Stimulated activated CD4-positive, alpha-beta T cell treated with anti-CD3 and anti-CD28 coated beads, Interleukin-4, amount 100 ng/mL, for 48 hours (primary cell): ENCODE measurements at places on chromosomes 12 and 14.

DNA sequence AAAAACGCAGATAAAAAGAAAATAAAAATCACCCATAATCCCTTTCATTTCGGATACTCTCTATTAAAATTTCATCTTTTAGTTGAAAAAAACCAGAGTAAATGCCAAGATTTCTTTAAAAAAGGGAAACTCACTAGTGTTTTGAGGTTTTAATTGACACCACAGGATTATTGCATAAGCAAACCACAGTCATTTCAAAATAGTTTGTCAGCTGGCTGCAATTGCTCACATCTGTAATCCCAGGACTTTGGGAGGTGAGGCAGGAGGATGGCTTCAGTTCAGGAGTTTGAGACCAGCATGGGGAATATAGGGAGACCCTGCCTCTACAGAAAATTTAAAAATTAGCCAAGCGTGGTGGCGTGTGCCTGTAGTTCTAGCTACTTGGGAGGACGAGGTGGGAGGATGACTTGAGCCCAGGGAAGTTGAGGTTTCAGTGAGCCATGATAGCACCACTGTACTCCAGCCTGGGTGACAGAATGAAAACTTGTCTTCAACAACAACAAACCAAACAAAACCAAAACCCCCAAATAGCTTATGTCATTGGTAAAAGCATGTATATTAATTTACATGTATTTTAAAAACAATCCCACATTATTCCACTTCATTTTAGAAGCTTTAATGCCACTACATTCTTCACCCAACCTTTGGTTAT is 48.8 kb downstream of the SYNE2 start:
- no peak for DNase-seq

DNA sequence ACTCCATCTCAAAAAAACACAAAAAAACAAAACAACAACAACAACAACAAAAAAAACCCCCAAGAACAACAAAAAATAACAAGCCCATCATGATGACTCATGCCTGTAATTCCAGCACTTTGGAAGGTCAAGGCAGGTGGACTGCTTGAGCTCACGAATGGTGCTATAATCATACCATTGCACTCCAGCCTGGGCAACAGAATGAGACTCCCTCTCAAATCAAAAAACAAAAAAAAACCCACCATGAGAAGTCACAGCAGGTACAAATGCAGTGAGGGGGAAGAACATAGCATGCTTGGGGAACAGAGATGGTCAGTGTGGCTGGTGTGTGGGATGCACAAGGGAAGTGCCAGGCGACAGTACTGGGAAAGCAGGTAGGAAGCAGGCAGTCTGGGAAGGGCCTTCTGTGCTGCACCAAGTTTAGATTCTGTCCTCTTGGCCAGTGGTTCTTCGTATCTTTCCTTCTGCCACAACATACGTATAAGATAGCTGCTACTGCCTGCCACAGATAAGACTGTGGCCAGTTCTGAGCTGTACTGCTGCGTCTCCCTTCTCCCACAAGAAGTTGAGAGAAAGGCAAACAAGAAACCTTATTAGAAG is 28.0 kb downstream of the ATG14 start:
- no peak for DNase-seq

GRCh38 chr12:87596134-87596533 is 433.1 kb downstream of the C12orf50 start:
- no peak for DNase-seq

DNA sequence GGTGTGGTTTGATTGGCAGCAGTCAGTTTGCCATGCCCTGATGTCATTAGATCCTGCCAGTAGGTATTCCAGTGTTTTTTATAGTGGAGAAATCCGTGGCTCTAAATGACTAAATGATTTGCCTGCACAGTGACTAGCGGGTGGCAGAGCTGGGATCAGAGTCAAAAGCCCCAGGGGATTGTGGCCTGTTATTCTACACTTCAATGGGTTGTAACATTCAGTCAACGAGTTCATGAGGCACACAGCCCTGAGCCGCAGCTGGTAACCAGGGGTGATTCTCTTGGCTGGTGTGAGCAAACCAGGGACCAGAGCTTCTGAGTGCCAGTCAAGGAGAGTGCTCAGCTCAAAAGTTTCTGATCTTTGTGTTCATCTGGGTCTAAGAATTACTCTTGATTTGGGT is 1.8 kb downstream of the MYH6 start:
- DNase-seq = no peak

- no peak for DNase-seq
These were observed 797 bp downstream of the SLC11A2 start for GRCh38 chr12:51025338-51025835.

GRCh38 chr12:13530966-13531365 is 334.4 kb downstream of the EMP1 start:
- no peak for DNase-seq
